ENCODE measurements at places on chromosomes 11 and 22.

- DNase-seq = no peak
Measured at GRCh38 chr11:109706945-109707344, 285.0 kb downstream of the C11orf87 start.

DNA sequence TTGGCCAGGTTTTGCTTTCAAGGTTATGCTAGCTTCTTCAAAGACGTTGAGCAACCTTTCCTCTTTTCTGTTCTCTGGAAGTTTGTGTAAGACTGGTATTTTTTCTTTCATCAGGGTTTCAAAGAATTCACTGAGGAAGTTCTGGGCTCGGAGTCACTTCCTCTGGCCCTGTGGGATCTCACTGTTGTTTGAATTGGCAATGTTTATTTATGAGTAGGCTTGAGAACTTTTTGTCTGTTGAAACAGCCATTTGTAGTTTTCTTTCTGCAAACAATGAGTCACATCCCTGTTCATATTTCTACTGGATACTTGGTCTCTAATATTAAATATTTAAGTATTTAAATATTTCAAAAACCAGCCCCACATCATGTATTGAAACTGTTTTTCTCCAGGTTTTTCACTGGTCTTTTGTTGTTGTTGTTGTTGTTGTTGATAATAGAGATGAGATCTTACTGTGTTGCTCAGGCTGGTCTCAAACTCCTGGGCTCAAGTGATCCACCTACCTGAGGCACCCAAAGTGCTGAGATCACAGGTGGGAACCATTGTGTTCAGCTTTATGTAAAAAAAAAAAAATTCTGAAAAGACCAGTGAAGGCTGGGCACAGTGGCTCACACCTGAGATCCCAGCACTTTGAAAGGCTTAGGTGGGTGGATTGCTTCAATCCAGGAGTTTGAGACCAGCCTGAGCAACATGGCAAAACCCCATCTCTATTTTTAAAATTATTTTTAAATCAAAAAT lies 26.9 kb downstream of the SUSD2 start:
- DNase-seq = no peak

GRCh38 chr11:112453601-112454577 lies 193.2 kb upstream of the PLET1 start:
- DNase-seq = peak; percentile 12

DNA sequence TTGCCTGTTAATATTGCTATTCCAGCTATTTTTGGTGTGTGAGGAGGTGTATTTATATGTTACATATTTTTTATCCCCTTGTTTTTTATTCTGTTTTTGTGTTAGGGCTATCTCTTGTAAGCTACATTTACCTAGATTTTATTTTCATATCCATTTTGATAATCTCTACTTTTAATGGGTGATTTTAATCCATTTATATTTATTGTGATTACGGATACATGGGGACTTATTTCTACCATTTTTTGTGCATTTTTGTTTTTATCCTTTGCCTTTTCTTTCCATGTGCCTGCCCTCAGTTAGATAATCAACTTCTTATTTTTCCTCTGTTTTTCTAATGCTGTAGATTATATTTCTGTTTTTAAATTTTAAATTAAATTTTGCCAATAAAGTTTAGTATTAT lies 28.3 kb downstream of the PDHX start:
- DNase-seq = no peak

DNA sequence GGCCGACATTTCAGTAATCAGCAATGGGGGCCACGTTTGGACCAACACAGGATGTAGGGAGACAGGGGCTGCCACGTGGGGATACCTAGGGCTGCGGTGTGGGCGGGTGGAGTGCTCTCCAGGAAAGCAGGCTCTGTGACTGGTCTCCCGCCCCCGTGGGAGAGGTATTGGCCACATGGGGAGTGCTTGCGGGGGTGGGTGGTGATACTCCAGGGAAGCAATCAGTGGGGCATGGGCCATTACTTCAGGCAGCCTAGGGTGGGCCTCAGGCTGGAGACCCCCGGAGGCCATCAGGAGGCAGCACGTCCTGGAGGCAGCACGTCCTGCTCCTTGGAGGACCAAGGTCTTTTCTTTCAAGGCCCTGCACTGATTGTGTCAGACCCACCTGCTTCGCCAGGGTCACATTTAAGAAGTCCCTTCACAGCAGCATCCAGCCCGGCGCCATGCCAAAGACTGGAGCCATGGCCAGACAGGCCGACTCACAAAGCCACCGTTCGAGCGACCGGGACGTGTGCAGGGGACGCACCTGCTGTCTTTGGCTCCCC lies 3.0 kb upstream of the MUC2 start:
- no peak for DNase-seq

DNA sequence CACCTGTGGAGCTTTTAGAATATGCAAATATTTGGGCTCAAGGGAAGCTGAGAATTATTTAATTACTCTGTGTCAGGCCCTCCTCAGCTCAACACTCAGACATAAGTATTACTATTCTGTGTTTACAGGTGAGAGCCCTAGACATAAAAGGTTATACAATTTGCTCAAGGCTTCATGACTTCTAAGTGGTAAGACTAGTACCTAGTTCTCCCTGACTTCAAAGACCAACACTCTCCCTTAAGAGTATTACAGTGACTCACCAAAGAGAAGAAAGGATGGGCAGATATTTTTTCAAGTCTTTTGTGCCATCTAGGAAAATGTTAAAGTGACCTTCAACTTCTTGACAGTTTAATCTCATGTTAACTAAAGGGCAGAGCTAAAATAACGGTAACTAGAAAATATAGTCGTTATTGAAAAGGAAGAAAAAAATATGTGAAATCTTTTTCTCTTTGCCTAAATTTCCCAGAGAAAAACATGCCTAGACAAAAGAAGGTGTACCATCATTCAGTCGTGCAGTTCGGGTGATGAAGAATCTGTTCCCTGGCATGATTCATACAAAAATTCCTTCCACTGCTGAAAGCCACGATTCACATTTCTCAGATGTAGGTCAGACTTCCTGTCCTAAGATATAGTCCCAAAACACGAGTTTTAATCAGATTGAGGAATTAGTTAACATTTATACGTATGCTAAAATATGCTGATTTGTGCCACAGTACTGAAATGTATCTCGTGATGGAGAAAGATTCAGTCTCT lies 849.1 kb upstream of the API5 start:
- DNase-seq = no peak

DNA sequence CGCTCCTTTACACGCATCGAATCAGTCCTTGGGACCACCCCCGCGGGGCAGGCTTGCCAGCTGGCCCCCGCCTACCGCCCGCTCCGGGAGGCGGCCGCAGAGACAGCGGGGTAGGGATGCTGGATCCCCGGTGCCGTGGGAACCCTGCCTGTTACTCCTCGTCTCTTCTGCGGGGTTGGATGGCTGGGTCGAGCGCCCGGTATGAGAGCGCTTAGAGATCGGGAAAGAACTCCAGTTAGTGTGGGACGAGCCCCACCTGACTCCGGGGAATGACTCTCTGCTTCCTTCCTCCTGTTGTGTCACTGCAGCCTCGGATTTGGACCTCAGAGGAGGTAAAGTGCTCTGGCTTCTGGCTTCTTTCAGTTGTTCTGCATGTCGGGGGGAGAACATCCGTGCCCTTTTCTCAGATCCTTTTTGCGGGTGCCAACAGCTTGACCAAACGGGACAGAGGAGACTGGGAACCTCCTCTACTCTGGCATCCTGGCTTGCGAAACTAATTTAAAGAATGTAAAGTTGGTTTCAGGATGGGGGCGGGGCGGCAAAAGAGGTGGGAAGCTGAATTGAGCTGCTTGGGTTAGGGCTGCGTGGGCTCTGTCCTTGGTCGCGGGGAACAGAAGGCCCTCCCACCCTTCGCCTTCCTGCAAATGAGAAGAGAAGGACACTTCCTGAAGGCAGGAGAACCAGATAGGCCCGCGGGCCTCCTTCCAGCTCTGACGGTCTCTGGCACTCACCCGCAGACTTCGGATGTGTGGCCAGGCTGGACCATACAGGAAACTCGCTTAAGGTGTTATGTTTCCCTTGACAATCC lies 938 bp downstream of the LAYN start:
- DNase-seq = no peak

GRCh38 chr11:64474680-64475079 lies 115.7 kb downstream of the RPS6KA4 start:
- no peak for DNase-seq

- DNase-seq = peak; percentile 8
Measured at GRCh38 chr11:12893787-12894672, 115.1 kb upstream of the RASSF10 start.

- no peak for DNase-seq
Measured at GRCh38 chr11:117130879-117131278, 13.2 kb upstream of the PAFAH1B2 start.

- DNase-seq = no peak
Measured at GRCh38 chr11:97028836-97029406, 639.1 kb downstream of the JRKL start.

GRCh38 chr11:60797846-60798630 lies 12.9 kb downstream of the MS4A10 start:
- DNase-seq = no peak

GRCh38 chr22:45680932-45681700 lies 9.5 kb downstream of the ATXN10 start:
- no peak for DNase-seq

GRCh38 chr11:2892967-2893528 lies 7.5 kb upstream of the CDKN1C start:
- DNase-seq = no peak

DNA sequence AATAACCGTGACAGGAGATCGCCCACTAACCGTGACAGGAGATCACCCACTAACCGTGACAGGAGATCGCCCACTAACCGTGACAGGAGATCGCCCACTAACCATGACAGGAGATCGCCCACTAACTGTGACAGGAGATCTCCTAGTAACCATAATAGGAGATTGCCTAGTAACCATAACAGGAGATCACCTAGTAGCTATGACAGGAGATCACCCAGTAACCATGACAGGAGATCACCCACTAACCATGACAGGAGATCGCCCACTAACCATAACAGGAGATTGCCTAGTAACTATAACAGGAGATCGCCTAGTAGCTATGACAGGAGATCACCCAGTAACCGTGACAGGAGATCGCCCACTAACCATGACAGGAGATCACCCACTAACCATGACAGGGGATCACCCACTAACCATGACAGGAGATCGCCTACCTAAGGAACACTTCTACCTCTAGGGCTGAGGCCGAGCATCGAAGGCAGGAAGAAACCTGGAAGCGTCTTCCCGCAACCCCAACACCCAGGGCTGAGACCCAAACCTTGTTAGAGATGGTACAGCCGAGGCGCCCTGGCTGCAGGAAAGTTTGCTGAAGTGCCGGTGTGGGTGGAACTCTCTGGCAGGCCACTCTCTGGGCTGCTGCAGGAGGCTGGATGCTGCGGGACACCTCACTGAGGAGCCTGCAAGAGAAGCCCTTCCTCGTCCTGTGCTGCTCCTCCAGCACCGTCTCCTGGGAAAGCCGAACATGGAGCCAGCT lies 67.5 kb upstream of the THY1 start:
- no peak for DNase-seq

DNA sequence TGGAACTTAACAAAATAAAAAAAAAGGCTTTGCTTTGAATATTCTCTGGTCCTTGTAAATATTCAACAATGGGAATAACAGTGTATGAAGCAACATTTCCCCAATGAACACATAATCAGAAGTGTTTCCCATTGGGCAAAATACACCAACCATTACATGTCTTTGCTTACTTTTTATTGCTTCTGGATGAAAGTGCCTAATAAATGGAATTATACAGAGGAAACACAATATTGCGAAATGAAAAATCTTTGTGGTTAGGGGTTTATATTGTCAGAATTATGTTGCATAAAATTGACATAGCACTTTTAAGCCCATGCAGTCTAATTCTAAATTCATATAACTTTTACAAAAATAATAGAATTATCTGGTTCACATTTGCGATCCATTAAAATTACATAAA lies 386.4 kb downstream of the DCDC1 start:
- no peak for DNase-seq

GRCh38 chr11:102005306-102005705 lies 41.9 kb upstream of the CFAP300 start:
- no peak for DNase-seq

GRCh38 chr11:87043894-87044293 lies 6.2 kb downstream of the TMEM135 start:
- no peak for DNase-seq

DNA sequence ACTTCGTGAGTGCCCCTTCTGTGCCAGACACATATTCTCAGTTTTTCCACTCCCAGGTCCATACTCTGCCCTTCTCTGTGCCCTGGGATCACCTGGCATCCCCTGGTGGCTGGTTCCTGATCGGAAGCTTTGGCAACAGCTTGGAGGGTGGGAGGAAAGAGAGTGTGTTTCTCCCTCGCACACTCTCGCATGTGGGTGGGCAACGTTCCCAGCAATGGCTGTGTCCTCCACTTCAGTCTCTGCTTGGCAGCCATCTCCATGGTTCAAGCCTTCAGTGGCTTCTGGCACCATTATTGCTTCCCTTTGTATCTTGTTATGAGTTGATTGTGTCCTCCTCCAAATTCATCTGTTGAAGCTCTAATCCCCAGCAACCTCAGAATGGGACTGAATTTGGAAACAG lies 342.7 kb upstream of the SYN3 start:
- DNase-seq = no peak

DNA sequence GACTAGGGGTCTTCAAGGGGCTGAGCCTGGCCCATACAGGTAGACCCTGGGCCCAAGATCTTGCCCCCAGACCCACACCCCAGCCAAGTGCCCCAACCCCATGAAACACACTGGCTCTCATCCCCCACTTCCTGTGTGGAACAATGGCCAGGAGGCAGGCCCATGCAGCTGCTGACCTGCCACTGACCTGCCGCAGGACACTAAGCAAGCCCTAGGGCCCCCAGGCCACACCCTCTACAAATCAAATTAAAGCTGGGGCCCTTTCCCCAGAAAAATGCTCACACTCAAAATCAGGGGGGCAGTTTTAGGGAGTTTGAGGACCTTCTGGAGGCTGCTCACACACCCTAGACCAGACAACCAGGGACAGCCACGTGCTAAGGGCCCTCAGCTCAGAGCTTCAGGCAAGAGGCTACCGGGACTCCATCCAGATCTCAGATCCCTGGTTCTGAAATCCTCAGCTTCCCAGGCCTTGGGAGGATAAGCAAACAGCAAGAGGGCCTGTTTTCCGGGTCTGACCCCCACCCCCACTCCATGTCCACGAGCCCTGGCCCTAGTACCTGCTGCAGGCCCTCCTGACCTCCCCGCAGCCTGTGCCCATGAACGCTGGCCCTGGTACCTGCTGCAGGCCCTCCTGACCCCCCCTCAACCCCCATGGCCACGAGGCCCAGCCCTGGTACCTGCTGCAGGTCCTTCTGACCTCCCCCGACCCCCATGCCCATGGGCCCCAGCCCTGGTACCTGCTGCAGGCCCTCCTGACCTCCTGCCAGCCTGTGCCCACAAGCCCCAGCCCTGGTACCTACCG lies 10.0 kb downstream of the CARD10 start:
- DNase-seq = no peak

Measured in stimulated activated CD8-positive, alpha-beta memory T cell treated with anti-CD3 and anti-CD28 coated beads, Interleukin-12 subunit alpha, Interleukin-12 subunit beta, amount 100 ng/mL, for 1 hour (primary cell).